IMR-90 (cell line): ENCODE measurements at places on chromosomes 2 and 18.

GRCh38 chr18:29154196-29154757 is 977.3 kb upstream of the CDH2 start:
- DNase-seq: peak; percentile 49

- no peak for DNase-seq
Observed at GRCh38 chr2:10647886-10648605, 41.7 kb downstream of the NOL10 start.

DNA sequence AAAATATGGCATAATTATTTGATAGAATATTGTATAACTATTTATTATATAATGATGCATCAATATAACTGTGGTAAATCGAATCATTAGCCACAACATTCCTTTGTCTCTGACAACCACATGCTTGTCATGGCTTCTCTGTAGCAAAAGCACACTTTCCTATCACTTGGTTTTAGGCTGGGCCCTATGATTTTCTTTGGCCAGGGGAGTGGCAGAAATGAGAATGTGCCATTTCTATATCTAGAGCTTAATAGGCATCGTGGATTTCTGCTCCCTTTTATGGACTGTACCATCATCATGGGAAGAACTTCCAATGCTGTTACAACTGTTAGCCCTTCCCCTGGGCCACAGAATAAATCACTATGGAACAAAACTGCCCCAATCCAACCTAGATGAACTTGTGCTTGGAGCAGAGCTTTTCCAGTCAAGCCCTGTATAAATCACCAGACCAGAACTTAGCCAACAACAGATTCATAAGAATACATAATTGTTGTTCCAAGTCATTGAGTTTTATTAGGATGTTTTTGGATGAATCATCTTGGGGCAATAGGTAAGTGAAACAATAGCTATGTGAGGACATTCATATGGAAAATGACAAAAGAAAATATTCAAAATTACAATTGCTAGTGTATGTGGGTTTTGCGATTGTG is 715.8 kb downstream of the ERBB4 start:
- no peak for DNase-seq

DNA sequence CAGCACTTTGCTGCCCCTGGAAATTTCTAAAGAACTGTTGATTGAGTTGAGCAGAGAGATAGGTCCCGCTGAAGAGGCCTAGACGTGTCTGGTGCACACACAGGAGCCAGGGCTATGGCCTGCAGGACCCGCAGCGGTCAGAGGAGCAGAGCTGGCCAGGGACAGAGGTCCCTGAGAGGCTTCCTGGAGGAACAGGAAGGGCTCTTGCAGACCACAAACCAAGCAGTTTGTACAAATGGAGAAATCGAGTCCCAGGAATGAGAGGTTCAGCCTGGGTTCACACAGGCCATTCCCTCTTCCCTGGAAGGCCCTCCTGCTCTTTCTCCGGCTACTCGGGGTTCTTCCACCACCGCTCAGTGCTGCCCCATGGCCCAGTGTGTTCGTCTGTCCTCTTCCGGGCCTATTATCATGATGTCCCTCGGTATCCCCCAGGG is 1.2 kb upstream of the BIN1 start:
- DNase-seq: no peak

DNA sequence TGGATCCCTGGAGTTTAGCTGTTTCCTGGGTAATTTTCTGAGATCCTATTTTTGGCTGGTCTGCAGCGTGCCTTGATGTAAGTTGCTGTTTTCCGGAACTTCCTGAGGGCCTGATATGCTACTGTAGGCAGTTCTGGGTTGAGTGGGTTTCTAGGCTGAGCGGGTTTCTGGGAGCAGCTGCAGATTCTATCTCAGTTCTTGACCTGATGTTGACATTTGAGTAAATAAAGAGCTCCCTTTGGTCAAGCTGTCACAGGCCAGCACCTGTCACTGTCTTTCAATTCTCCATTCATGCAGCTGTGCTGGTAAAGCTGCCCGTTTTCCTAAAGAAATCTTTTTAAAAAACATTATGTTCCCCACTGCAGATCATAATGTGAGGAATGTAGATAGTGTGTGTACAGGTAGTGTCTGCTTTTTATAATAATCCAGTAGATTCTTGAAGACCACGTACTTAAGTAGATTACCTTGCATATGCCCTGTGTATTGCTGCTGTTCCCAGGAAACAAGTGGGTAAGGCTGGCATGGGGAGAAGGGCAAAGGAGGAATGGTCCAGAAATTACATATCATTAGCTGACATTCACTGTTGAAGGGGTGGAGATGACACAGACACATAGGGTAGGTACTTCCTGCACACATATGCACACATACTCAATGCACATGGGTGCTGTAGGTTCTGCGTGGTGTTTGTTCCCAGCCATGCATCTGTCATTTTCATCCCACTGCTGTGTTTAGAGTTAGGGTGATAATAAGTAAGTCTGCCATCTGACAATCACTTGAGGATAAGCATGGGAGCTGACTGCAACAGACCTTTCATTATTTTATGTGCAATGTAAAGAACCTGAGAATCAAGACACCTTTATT is 25.9 kb downstream of the CD28 start:
- no peak for DNase-seq

DNA sequence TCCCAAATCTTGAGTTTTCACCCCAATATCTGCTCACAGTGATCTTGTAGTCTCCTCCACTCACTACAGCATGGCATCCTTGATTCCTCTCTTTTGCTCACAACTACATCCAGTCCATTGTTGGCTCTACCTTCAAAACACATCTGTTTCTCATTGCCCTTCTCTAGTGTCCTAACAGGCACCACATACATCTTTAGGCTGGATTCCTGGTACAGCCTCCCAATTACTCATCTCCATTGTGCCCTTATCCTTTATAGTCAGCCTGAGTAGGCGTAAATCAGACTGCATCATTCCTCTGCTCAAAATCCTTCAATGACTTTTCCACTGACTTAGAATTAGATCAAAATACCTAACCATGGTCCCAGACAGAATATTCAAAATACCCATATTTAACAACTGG is 10.7 kb upstream of the TAF1B start:
- peak; percentile 63 for DNase-seq

GRCh38 chr2:42961385-42961811 is 169.0 kb upstream of the HAAO start:
- no peak for DNase-seq

DNA sequence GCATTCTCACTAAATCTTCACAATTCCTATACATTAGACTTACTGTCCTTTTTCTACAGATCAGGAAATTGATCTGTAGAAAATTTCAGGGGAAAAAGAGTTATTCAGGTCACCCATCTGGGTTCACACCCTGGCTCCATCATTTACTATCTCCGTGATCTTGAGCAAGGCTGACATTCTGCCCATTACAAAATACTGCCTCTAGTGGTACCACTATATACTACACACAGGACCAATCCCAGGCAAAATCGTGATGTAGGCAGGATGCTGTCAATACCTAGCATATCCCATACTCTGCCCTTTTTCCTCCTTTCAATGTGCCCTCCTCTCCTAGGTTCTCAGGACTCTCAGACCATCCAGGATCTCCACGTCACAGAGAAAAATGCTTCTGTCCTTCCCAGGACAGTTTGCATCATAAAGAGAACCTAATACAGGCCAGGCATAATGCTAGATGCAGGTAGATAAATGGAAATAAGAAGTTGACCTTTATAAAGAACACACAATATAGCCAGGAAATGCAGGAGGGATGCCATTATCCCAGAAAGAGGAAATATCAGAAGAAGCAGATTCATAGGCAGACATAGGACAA is 101.9 kb downstream of the CDH20 start:
- DNase-seq: peak; percentile 10

DNA sequence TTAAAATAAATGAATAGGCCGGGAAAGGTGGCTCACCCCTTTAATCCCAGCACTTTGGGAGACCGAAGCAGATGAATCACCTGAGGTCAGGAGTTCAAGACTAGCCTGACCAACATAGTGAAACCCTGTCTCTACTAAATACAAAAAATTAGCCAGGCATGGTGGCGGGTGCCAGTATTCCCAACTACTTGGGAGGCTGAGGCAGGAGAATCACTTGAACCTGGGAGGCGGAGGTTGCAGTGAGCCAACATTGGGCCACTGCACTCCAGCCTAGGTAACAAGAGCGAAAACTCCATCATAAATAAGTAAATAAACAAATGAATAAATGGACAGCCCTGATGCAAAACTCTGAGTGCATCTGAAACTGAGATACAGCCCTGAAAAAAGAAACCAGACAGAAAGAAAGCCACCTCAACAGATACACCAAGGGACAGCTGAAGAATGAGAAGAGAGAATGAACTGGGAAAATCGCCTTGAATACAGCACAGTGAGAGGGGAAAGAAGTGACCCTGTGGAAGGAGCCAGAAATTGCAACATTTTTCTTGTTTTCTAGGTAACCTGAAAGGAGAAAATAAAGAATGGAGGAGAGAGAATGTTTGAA is 64.4 kb downstream of the TRABD2A start:
- DNase-seq: no peak

- no peak for DNase-seq
Observed at GRCh38 chr2:16568998-16569784, 96.4 kb downstream of the CYRIA start.

GRCh38 chr2:158045362-158045761 is 56.3 kb upstream of the UPP2 start:
- no peak for DNase-seq

GRCh38 chr18:30088238-30089015 is 954.1 kb downstream of the DSC3 start:
- DNase-seq: peak; percentile 1

GRCh38 chr2:35116151-35116550 is 1239.4 kb upstream of the CRIM1 start:
- DNase-seq: no peak

DNA sequence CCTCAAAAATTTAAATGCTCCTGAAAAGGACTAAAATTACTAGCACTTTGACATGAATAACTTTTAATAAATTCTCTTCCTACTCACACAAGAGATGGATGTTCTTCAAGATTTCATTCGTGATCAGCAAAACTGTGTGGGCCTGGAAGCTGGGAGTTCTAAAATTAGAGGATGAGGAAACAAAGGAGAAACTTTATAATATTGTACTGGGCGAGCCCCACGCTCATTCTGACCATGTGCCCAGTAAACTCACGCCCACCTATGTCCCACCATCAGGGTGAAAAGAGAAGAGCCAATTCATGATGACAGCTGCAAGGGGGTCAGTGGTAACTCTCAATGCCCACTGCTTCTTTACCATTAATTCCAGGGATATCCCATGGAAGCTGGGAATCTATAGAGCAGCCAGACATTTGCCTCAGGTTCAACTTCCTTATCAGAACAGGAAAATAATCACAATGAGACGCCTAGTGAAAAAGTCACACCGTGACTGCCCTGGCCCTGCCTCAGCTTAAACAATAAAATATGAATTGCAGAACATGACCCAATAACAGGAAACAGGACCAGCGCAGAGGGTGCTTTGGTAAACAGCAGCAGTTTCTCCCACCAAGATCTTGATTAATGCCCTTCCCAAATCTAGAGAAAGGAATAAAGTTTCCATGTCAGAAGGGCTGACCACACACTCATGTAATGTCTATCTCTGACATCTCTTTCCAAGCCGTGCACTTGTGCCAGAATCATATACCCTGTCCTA is 438.6 kb downstream of the TXNL1 start:
- DNase-seq: no peak

GRCh38 chr18:42100911-42101310 is 145.9 kb downstream of the PIK3C3 start:
- DNase-seq: no peak

DNA sequence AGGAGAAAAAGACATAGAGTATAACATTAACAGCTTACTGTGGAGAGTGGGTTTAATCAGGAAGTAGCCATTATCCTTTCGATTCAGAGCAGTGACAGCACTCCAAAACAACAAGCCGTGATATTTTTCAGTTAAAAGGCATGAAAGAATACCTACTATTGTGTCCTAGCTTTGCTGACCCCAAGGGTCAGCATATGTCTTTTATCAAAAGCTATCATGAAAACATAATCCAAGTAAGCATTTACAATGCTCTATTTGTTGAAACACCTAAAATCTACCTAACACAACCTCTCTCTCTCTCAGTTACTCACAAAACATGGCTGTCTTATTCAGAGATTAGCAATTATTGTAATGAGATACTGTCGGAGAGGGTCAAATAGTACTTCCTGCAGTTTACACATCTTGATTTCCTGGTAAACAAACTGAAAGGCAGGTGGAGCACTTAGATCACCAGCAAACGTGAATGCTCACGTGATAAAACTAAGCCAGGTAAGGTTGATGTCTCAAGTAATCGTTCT is 100.0 kb downstream of the BAZ2B start:
- DNase-seq: peak; percentile 17

DNA sequence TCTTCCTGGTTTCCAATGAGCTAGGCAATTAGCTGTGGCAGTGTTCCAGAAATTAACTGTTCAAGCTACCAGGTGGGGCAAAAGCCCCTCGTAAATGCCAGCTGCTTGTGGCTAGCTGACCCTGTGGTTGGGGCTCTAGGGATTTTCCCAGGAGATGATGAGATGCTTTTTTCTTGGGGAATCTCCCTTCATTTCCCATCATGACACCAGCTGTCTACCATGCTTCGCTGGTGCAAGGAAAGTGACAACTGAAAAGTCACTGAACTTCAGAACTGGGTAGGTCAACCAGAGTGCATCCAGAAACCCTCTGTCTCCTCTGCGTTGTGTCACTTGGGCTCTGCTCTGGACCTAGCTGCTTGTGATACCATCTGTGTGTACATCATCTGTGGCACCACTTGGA is 386.5 kb upstream of the DCC start:
- DNase-seq: no peak

DNA sequence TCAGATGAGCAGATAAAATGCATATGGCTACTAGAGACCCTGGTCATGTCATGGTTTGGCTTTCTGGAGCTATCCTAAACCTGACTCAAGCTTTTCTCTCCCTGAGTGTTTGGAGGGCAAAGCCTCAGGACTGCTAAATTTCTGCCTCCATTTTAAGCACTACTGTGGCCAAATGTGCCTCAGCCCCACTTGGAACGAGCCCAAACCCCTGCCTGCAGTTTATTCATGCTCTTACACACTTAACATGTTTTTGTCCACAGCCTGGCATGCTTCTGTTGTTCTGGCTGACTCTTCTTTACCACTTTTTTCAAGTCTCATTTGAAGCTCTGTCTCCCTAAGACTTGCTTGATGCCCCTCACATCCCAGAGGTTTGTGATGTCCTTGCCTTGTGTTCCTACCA is 24.7 kb downstream of the MGAT5 start:
- DNase-seq: no peak

DNA sequence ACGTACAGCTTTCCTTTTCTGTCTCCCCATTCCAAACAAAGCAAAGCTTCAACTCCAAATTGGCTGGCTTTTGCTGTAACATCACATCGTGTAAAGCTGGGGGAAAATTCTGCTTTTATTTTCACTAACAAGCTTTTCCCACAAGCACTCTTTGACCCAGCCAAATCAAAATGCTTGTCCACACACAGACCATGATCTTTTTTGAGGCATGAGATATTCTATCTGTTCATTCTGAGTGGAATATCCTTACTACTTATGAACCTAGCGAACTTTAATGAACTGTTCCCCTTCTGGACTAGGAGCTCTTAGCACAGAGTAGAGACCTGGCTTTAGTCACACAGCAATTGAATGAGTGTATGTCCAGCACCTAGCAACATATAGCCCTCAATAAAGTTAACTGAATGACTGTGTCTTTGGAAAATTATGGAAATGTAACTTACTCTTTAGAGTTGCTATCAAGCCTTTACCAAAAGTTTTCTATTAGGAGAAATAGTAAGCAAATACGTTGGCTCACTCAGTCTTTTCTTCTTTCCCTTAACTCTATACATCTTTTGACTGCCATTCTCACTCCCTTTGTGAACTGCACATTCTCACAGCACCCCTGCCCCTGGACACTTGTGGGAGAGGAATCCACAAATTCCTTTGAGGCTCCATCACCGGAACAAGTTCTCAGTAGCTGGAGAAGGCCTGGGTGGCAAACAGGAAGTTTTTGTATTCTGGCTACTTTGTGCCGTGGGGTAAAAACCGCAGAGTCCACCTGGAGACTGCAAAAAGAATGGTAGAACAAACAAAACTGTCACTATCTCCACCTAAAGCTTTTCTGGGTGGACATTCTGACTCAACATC is 1.3 kb upstream of the UBE2E3 start:
- peak; percentile 76 for DNase-seq
